ENCODE measurements at places on chromosomes 6 and 20. TPM values are rescaled to one million over a fixed set of nuclear protein-coding genes. Genes with fewer than 3 reads are reported as not detected.

Gene VNN1
- 0.68 TPM for polyA plus RNA-seq

- no peak for DNase-seq
Measured at GRCh38 chr20:21523281-21523868, 9.5 kb upstream of the NKX2-2 start.

Gene HTR1B
- polyA plus RNA-seq = 1.7 TPM

GRCh38 chr20:61500791-61501321, 248.8 kb downstream of the CDH4 start:
- no peak for DNase-seq

GRCh38 chr6:110419028-110419739, 3.8 kb upstream of the DDO start:
- no peak for DNase-seq

DNA sequence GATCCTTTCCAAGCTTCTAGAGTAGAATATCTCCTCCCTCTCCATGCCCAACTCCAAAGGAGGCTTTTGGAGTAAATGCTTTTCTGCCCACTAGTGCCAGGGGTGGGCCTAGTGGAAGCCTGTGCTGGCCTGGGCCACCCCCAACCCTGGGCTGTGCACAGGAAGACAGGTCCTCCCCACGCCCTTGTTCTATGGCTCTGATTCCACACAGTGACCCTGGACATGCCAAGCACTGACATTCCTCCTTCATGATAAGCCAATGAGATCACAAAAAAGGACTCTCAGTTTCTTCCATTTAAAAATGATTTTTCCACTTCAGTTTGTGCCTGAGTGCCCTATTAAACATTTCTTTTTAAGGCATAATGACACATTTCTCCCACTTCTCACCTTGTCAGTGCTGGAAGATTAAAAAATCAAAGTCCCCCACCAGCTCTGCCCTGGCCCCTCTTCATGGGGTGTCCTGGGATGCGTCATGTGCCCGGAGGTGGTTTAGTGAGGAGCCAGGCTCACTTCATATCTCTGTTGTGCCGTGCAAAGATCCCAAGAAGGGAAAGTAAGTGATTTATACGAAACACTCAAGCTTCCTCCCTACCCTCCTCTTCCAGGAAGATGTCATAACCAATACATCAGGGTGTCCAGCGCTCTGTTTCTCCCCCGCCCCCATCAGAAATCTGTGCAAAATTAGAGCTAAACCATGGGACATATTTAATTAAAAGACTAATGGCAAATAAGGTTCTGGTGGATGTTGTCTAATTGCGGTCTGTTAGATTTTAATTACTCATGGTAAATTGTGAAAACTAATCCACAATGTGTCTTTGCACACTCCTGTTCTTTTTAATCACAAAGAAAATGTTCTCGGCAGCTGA, 255.0 kb downstream of the NRN1 start:
- no peak for DNase-seq

- no peak for DNase-seq
Measured at GRCh38 chr6:83917001-83917400, 57.5 kb downstream of the CYB5R4 start.

- no peak for DNase-seq
Measured at GRCh38 chr20:4038676-4039370, 23.5 kb upstream of the RNF24 start.

GRCh38 chr6:113352029-113352801, 504.9 kb upstream of the MARCKS start:
- DNase-seq = no peak

GRCh38 chr6:162857326-162857725, 129.6 kb downstream of the PACRG start:
- no peak for DNase-seq

- no peak for DNase-seq
Measured at GRCh38 chr6:3751730-3752530, 417 bp upstream of the PXDC1 start.

GRCh38 chr20:34578025-34578424, 19.5 kb downstream of the MAP1LC3A start:
- DNase-seq = no peak

Gene KCNK16
- polyA plus RNA-seq = not detected

GRCh38 chr6:168225471-168225911, 94.1 kb downstream of the DACT2 start:
- no peak for DNase-seq

Gene CFAP206
- 0.24 TPM for polyA plus RNA-seq

- DNase-seq = no peak
Measured at GRCh38 chr6:128508588-128509296, 11.7 kb downstream of the PTPRK start.

- DNase-seq = no peak
Measured at GRCh38 chr6:1144842-1145767, 166.8 kb upstream of the FOXQ1 start.

Gene FERMT1
- polyA plus RNA-seq = 3.4 TPM

Data from urinary bladder (tissue), 4 donors.